Thoracic aorta (tissue), 2 donors: ENCODE measurements at places on chromosomes 12 and 14.

DNA sequence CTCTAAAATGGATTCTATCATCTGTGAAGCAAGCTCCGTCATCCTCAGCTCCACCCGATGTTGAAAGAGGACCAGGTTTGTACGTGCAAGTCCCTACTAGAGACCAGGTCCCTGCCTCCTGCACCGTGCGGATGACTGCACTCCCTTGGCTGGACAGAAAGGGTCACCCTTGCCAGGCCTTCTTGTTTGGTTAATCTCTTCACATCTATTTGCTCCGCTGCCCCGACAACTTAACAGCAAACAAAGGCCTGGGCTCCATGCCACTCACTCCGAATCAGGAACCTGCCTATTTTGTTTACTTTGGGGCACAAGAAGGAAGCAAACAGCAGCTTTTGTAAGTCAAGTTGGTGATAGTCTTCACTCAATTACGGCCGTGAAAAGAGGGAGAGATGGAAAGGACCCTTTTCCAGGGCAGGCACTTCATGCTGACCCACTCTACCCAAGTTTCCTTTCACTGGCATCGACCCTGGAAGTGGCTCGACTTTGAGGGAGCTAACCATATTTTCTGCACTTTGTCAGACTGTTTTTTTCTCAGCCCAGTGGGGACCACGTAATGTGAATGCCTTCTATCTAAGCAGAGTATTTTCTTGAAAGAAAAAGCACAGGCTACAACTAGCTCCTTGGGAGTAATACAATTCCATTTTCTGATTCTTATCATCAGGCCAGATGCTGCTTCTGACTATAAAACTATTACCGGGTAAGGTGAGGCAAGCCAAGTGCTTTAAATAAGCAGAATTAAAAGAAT lies 202.6 kb downstream of the FOXN3 start:
- DNase-seq = peak; percentile 73

- no peak for DNase-seq
These were observed 31.5 kb downstream of the SYNDIG1L start for GRCh38 chr14:74394549-74394948.

DNA sequence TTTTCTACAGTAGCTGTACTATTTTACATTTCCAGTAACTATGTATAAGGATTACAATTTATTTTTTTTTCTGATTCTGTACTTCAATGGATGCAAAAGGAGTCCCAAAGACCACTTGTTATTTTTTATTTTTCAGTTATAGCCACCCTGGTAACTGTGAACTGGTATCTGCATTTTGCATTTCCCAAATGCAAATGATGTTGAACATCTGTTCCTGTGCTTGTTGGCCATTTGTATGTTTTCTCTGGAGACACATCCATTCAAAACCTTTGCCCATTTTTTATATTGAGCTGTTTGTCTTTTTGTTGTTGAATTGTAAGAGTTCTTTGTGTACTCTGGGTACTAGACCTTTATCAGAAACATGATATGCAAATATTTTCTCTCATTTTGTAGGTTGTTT lies 485.6 kb downstream of the LRIG3 start:
- DNase-seq = no peak

DNA sequence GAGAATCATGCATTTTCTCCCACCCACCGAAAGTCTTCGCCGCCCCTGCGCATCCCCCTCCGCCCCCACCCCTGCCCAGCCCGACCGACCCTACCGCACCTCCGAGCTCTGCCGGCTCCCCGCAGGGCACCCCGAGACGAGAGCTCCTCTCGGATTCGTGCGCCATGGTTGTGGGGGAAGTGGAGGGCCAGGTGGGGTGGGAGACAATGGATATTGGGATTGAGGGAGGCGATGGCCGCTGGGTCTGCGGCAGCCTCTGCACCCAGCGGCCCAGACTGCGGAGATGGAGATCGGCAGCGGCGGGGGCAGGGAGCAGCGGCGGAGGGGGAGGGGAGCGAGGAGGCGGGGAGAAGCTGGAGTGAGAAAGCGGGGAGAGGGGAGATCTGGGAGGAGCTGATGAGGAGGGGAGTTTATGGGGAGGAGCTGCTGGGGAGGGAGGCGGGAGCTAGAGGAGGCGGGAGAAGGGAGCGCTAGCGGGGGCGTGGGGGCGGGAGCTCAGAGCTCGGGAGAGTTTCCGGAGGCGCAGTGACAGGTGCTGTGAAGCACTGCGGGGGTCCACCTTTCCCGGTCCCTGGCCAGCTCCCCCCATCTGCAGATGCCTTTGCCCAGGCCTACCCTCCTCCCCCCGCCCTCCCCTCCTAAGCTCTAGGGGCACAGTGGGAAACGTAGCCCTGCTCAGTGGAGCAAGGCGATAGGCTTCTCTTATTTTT lies at the start of gene SALL2:
TSS of gene SALL2 (minus strand) at position 385 of the 710 bp plus-strand sequence. CDS start at position 166, 219 bp downstream.
- DNase-seq = peak; percentile 36

DNA sequence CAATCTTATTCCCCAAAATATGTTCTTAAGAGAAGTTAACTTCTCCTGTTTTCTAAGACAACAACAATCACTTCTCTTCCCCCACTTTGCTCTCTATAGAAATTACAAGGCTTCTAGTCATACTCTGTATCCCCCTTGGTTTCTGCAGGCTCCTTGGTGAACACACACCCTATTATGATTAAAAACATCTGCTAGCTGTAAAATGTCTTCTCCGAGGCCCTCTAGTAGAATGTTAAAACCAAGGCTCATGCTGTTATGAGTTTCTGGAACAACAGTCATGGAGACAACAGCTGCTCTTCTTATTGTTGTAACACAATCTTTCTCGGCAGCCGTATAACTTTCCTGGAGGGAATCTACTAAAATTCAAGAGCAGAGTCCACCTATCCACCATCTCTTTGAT lies 397.5 kb upstream of the CCDC196 start:
- no peak for DNase-seq

GRCh38 chr12:111057701-111058425 lies 137.5 kb upstream of the MYL2 start:
- no peak for DNase-seq

GRCh38 chr12:120259418-120260202 lies 5.9 kb downstream of the PXN start:
- DNase-seq = no peak
